Activated B cell treated with CpG ODN at 0.5 μM for 24 hours (primary cell): ENCODE measurements at places on chromosomes 3 and 15.
A peak's percentile ranks its signal among the peaks of the same experiment; 100 is the strongest.

DNA sequence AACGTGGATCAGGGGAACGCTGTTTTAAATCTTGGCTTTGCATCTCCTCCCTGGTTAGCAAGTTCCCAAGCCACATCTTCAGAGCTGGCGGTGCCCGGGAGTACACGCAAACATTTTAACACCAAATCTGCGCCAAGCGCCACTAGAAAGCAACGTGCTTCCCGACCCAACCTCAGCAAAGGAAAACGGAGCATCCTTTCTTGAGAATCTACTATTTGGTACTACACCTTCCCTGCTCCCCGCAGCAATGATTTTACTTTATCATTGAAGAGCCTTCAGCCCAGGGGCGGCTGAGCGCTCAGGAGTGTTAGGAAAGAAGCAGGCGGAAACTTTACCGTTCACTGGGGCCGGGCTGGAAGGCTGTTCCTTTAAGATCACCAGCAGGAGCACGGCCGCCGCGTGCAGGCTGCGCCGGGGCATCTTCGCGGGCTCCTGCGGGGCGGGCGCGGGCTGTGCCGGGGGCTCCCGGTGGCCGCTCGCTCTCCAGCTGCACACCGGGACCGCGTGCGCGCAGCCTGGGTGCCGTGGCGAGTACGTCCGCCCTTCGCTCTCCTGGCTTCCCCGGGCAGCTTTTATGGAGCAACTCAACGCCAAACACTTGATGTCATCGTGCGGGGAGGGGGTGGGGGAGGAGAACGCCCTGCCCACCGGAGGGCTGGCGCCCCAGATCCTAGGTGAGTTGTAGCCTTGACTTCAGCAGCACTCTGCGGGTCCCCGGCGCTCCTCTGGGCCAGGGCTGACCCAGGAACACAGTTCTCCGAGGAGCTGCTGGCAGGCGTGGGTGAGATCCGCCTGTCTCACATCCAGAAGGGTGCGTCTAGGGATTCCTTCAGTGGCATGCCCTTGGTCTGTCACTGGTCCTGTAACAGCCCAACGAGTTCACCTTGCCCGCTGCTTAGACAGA lies at the start of gene CA12:
CA12 (minus strand) TSS at position 546 of the 904 bp plus-strand sequence; CDS start at position 420, 126 bp downstream.
- DNase-seq = no peak

GRCh38 chr3:64143409-64144130 lies 81.7 kb downstream of the PRICKLE2 start:
- no peak for DNase-seq

DNA sequence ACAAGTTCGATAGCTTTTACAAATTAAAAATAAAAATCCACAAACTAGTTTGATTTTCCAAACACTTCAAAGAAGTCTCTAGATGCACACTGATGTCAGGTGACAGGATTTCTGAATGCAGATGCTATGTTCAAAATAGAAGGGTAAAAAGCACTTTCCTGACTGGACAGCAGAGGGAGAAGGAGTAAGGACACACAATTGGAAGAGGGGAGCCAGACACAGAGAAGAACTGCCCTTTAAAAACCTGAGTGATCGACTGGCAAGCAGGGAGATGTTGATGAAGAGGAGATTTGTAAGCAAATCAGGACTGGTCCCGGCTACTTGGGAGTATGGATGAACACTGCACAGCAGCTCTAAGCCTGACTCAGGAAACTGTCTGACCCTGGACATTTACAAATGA lies 612.8 kb downstream of the MAGI1 start:
- no peak for DNase-seq

GRCh38 chr3:102398176-102398575 lies 36.6 kb upstream of the ZPLD1 start:
- DNase-seq = no peak

GRCh38 chr3:190543671-190544070 lies 29.8 kb downstream of the IL1RAP start:
- DNase-seq = no peak

DNA sequence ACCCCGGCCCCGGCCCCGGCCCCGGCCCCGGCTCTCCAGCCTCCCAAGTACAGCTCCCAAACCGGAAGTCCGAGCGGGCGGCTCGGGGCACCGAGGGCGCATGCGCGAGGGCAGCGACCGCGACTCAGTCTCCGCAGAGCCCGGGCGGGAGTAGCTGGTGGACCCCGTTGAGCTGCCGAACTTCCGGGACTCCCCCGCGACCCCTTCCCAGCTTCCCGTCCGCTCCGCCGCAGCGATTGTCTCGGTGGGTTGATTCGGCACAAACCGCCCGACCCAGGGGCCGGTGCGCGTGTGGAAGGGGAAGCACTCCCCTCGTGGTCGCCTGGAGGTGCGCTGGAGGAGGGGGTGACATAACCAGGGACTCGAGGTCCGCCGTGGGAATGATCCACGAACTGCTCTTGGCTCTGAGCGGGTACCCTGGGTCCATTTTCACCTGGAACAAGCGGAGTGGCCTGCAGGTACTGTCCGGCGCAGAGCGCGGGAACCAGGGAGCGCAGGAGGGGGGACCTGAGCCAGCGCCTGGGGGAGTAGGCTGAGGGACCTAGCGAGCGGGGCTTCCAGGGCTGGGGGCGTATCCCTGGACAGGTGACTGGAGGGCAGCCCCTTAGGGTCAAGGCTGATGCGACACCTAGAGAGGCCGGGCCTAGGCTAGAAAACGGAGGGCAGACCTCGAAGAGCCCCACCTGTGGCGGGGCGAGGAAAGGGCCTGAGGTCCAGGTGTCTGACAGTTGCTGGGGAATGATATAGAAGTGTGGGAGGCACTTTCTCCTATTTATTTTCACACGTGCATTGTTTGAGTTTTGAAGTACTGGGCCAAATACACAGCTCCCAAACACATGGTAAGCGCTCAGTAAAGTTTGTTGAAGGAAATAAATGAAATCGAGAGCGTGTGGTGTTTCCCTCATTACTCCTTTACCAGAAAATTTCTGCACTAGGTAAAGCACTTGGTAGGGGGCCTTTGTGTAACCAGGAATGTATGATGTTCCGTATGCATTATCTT lies at the start of the genes TUBGCP4 and ZSCAN29:
TUBGCP4 (plus strand) TSS at position 127 of the 1,000 bp plus-strand sequence; CDS start at position 381, 254 bp downstream.
ZSCAN29 (minus strand) TSS at position 69 of the 1,000 bp plus-strand sequence. CDS start 1,130 bp downstream, outside the sequence.
- peak; percentile 83 for DNase-seq
